Stimulated activated CD8-positive, alpha-beta memory T cell treated with anti-CD3 and anti-CD28 coated beads, Interleukin-2, amount 100 ng/mL, for 1 hour (primary cell): ENCODE measurements at places on chromosomes 5 and 9.

DNA sequence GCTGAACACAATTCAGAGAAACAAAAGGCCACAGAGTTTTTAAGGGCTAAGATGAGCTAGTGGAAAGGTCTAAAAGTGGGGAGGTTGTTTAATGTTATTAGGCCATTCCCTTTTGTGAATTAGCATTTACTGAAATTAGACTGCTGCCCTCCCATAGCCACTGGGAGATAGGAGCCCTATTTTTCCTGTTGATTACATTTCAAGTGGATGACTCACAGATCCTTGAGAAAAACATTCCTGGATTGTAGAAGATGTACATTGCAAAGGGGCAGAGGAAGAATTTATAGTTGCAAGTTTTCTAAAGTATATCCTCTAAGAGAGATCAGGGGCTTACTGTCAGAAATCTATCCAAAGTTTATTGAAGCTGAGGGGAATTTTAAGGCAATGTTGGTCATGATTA lies 367.1 kb upstream of the IZUMO3 start:
- no peak for DNase-seq

- no peak for DNase-seq
Measured at GRCh38 chr9:103183701-103184171, 188.6 kb downstream of the CYLC2 start.

DNA sequence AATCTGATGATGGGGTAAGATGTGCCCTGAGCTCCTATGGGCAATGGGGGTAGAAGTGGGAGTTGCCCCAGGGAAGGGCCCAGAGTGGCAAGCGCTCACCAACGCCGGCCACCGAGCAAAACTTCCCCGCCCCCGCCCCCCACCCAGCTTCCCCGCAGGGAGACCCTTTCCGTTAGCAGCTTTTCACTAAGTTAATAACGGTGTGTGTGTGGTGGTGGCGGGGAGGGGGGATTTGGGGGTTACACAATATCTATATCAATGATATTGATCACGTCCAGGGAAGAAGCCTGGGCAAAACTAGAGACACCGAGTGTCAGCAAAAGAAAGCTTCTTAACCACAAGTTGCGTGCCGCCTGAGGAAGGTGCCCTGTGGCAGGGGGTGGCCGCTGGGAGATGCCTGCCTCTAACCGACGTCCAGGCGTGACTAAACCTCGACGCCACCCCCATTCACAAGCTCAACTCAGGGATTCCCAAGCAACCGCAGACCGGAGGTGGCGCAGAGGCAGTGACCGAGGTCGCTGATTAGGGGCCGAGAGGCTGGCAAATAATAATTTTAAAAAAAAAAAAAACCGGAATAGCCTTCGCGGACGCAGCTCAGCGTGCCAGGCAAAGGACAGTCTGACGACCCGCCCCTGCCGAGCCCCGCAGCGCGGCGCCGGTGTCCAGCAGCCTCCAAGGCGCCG lies 222.6 kb downstream of the MEF2C start:
- DNase-seq: no peak

DNA sequence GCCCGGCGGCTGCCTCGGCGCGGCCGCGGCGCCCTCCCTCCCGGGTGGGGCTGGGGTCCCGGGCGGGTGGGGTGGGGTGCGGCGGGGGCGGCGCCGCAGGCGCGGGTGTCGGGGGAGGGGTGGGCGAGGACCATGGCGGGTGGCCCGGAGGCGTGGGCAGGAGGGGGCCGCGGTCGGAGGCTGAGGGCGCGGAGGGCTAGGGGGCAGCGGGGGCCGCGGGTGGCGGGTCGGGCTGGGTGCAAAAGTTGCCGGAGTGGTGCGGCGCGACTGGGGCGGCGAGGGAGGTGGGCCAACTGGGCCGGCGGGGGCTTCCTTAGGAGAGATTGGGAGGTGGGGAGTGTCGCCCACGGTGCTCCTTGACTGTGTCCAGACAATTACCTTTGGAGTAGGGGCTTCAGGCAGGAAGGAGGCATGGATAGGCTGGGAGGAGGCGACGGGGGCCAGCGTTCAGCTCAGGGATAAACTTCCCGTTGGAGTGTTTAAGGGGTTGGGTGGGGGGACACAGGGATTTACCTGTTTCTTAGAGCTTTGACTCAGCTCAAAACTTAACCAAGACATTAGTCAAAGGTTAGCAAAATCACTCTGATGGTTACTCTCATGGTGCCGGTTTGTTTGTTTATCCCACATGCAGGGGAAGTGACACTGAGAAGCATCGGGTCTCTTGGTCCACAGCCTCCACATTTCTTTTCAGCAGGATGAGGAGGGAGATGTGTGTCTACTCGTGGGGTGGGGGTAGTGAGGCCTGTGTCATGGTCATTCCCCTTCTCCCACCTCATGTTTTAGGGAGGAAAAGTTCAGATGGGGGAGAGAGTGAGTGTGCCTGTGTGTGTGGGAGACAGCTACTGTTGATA lies 859 bp downstream of the CSNK1G3 start:
- no peak for DNase-seq
